ENCODE measurements at places on chromosomes 4 and X.

DNA sequence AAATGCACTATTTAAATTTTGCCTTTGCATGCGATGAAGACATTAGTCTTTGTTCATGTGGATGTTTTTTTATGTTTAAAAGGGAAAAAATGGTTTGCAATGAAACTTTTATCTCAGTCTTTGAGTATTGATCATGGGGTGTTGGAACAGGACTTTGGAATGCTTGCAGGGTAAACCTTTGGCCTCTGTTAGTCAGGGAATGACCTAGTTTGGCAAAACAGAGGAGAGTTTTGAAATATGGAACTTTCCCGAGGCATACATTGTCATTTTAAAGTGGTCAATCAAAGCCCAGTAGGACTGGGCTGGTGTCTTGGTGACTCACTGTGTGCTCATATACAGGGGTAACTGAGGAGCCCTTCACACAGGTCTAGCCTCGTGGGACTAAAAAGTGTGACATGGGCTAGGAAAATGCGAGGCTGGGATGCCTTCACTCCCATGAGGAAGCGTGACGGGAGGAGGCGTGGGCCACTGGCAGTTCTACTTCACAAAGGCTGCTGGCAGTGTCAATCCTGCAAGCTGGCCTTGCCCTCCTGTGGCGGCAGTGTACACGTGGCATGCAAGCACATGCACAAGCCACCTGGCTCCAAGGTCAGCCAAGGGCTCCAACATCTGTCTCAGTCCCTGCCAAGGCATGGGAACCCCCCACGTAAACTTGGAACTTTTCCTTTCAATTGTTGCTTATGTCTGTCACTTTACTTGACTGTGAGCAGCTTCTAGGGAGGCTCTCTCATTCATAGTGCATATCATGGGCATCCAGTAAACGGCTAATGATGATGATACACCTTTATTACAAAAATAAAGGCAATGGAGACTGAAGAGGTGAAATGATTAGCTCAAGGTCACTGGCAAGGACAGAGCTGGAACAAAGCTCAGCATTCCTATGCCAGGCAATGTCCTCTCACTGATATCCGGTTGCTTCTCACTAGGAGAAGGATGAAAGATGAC is 5.2 kb upstream of the F11 start:
- no peak for DNase-seq

GRCh38 chr4:111215755-111216154 is 592.9 kb upstream of the PITX2 start:
- DNase-seq, result no peak

GRCh38 chr4:53706422-53707032 is 115.2 kb upstream of the LNX1 start:
- no peak for DNase-seq

DNA sequence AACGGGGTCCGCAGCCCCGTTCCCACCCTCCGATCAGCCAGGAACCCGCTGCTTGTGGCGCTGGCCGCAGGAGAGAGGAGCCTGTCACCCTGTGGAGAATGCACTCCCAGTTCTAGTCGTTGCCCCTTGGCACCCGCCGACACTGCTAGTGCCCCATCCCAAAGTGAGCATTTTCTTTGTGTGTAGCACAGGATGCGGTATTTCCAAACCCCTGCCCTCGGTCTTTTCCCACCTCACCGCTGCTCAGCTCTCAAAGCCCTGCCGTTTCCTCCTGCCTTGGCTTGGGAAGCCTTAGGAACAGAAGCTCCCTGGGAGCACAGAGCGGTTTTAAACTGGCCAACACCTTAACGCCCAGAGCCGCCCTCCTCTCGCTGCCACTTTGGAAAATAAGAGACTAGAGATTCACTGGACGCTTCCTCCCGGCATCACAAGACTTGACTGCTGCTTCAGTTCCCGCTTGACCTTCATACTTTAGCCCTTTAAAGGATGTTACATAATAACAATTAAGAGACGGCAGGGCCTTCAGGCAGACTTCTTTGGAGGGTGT is 772 bp downstream of the CYP4V2 start:
- no peak for DNase-seq

DNA sequence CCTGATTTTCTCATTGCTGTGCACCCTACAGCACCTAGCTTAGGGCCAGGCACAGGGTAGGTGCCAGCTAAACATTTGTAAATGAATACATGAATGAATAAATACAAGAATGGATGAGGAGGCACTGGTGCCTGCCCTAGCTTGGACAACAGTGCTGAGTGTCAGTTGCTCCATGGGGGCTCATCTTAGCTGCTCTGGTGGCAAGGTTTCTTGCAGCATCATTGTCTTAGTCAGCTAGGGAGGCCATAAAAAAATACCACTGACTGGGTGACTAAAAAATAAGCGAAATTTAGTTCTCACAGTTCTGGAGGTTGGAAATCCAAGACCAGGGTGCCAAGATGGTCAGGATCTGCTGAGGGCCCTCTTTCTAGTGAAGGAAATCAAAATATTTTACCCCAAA is 31.2 kb downstream of the TMEM31 start:
- no peak for DNase-seq

DNA sequence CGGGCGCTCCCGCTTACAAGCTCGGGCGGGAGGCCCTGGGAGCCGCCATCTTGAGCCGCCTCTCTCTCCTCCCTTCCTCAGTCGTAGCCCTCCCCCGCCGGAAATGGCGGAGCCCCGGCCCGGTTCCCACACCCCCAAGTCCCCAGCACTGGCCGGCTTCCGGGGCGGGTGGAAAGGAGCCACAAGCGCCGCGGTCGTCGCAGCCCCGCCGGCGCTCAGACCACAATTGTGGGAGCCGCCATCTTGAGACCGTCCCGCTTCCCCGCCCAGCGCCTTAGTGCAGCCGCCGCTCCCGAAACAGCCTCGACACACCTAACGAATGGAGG is 531 bp downstream of the HCFC1 start:
- DNase-seq, result peak; percentile 84

DNA sequence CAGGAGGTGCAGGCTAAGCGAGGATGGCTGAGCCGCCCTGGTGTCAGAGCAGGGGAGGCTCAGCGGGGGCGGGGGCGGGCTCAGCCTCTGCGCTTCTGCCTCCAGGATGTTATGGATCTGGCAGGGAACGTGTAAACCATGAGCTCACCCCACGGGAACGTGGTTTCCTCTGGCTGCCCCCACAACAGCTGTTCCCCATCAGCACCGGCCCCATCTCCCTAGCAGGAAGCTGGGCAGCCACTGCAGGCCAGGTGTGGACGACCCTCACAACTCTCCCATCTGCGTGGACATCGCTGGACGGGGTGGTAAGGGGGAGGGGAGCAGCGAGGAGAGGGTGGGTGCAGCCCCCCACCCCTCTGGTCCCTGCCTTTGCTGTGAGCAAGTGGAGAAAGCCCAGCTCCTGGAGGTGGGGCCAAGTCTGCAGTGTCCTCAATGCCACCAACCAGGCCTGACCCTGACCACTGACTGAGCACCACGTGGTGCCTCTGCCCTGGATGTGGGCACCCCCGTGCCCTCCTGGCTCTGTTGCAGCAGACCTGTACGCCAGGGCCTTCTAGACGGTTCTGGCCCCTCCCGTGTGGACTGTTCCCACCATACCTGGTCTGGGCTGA is 28.1 kb upstream of the SPON2 start:
- no peak for DNase-seq

DNA sequence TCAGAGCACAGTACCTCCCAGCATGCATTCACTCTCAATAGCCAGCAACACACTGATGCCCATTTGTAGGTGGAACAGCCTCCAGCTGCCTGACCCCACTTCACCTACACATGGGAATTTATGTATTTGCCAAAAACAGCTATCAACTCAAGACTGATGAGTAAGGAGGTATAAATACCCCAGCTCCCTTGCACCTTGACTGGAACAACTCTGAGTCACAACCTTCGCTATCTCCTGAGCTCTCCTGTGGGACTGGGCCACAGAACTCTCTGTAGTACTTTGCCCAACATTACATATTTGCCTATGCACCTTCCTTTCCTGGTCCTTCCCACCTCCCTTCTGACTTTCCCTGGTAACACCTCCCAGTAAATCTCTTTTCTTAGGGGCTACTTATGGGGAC is 16.5 kb upstream of the EGFL6 start:
- DNase-seq, result no peak

DNA sequence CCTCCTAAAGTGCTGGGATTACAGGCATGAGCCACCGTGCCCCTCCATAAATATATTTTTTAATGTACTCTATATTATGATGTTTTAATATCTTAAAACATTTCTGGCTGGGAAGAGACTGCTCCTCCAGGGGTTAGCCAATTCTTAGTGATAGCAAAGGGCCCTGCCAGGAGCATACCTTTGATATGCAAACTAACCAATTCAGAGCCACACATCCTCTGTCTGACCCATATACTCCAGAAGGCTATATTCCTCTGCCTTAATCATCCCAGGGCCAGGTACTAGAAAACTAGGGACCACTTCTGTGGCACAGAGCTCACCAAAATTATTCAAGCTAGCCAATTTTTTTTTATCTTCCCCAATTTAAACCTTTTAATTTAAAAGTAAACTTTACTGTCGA is 43.6 kb upstream of the BEX4 start:
- DNase-seq, result no peak

DNA sequence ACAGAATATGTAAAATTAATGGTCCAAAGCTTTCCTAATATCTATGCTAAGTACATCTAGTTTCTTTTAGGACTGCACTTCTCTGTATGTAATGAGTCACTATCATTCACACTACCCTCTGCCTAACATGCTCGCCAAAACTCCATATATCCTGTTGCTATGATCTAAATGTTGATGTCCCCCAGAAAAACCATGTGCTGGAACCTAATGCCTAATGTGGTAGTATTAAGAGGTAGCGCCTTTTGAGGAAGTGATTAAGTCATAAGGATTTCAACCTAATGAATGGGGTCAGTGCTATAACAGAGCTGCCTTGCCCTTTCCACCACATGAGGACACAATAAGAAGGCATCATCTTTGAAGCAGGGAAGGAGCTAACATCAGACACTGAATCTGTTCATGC is 34.9 kb upstream of the NFKB1 start:
- DNase-seq, result no peak

GRCh38 chrX:46165866-46166265 is 379.4 kb downstream of the ZNF674 start:
- DNase-seq, result no peak

DNA sequence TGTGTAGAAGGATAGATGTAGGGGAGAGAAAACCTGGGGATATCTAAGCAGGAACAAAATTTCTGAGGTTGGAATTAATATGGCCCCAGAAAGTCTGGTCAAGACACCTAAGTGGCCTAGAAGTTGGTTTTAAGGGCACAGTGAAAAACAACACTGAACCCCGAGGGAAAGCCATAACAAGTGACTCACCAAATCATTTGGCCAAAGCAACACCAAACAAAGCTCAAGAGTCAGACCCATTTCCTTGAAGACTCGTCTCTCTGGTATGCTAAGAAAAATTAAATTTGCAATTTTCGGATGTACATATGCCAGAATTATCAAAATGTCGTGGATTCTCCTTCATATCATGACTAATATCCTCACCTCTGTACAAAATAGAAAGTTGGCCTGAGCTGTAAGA is 162.9 kb downstream of the SMIM20 start:
- no peak for DNase-seq

DNA sequence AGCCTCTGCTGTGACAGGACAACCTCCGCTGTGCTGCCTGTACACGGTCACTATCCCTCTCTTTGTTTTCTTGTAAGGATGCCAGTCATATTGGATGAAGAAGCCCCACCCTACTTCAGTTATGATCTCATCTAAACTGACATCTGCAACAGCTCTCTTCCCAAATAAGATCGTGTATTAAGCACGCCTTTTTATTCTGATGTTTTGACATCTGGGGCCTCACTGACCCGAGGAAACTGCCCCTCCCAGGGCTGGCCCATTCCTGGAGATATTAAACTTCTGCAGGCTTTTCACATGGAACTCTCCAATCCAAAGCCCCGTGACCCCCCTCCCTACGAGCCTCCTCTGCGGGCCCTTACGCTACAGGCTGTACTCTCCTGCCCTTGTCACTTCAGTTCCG is 232.0 kb downstream of the ARHGAP10 start:
- DNase-seq, result no peak

DNA sequence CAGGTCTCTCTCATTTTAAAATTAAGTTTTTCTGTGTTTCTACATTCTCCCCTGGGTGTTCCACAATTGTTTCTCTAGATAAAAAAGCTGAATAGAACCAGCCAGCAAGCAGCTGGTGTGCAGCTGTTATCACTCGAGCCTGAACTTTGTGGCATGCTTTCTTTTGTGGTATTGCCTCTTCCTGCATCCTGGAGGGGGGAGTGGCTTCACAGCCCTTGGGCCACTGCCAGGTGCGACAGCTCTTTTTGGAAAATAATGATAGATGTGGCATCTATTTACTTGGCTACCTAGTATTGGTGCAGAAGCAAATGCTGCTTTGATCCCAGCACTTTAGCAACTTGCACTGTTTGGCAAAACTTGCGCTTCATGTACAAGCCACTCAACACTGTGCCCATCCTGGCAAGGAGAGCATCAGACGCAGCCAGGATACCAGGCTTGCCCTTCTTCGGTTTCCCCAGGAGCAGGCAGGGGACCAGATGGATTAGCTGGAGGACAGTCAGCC is 69.4 kb downstream of the HMGB2 start:
- no peak for DNase-seq

GRCh38 chr4:150379454-150379853 is 202.5 kb upstream of the MAB21L2 start:
- DNase-seq, result no peak

DNA sequence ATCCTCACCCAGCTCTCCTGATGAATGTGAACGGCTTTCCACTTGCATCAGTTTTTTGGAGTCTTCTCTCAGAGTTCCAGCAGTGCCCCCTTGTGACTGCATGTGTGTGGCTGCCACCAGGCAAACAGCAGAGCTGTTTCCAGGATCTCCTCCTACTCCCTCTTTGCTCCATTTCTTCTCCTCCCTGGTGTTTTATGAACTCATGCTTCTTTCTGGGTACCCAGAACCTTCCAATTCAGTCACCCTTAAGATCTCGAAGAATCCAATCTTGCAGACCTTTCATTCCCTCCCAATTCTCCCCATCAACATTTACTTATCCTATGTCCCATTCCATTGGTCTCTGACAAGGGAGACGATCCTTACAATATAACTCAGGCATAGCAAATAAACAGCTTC is 6.8 kb upstream of the TCEANC start:
- DNase-seq, result no peak

DNA sequence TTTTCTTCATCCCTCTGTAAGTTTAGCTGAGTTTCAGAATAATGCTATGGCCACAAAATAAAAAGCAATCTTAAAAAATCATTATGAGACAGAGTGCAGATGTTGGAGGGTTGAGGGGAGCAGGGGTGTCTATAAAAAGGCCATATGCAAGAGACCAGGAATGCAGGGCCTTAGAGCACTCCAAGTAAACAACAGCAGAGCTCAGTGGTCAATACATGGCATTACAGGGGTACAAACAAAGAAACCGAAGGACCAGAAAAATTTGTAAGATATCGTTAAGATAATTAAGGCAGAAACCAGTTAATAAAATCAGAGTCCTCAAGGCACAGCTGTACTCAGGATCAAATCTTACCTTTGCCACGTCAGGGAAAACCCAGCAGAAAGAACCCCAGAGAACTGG is 28.4 kb upstream of the NDST3 start:
- no peak for DNase-seq

- no peak for DNase-seq
These were observed 3.4 kb downstream of the ATOH1 start for GRCh38 chr4:93831716-93832496.
